ENCODE measurements at places on chromosomes 4 and X.

GRCh38 chr4:2914256-2915126 is 48.7 kb downstream of the NOP14 start:
- no peak overlapping the region for H3K27ac ChIP-seq
- H3K27me3 ChIP-seq, result no peaks in the 10 kb centered on the region
- no peaks in the 10 kb centered on the region for H3K4me1 ChIP-seq
- no peak overlapping the region for H3K4me3 ChIP-seq

GRCh38 chr4:14465507-14465906 is 536.8 kb upstream of the CPEB2 start:
- H3K27ac ChIP-seq, result no peak overlapping the region
- H3K36me3 ChIP-seq, result no peaks in the 10 kb centered on the region
- no peaks in the 10 kb centered on the region for H3K27me3 ChIP-seq

- no peaks in the 10 kb centered on the region for H3K4me1 ChIP-seq
- H3K4me3 ChIP-seq, result no peak overlapping the region
- H3K27me3 ChIP-seq, result no peaks in the 10 kb centered on the region
These were observed 172.8 kb upstream of the APOOL start for GRCh38 chrX:84830836-84831235.

- no peak for DNase-seq
- no peak overlapping the region for H3K27ac ChIP-seq
- H3K36me3 ChIP-seq, result no peaks in the 10 kb centered on the region
- H3K4me1 ChIP-seq, result no peaks in the 10 kb centered on the region
- H3K27me3 ChIP-seq, result no peaks in the 10 kb centered on the region
These were observed 93.8 kb downstream of the SLC10A6 start for GRCh38 chr4:86755388-86755787.

DNA sequence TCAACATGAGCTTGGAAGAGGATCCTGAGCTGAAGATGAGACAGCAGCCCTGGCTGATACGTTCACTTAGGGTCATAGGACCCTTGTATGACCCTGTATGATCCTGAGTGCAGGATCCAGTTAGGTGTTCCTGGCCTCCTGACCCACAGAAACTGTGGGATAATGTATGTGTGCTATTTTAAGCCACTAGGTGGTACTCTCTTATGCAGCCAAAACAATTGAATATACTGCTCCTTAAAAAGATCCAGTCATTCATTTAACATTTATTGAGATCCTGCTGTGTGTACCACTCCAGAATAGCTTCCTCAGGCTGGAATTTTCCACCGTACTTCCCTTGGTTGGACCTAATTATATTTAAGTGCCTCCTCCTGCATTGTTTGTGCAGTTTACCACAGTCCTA is 167.1 kb downstream of the AMELX start:
- H3K27ac ChIP-seq, result no peak overlapping the region
- H3K4me1 ChIP-seq, result no peaks in the 10 kb centered on the region
- no peaks in the 10 kb centered on the region for H3K36me3 ChIP-seq
- H3K4me3 ChIP-seq, result no peak overlapping the region
- DNase-seq, result no peak

GRCh38 chr4:88757776-88758175 is 60.1 kb upstream of the NAP1L5 start:
- H3K27me3 ChIP-seq, result no peaks in the 10 kb centered on the region
- H3K4me1 ChIP-seq, result no peaks in the 10 kb centered on the region
- H3K36me3 ChIP-seq, result peaks cover 11% of the 10 kb centered on the region
- DNase-seq, result no peak

- H3K4me1 ChIP-seq, result no peaks in the 10 kb centered on the region
- H3K36me3 ChIP-seq, result no peaks in the 10 kb centered on the region
- H3K27ac ChIP-seq, result no peak overlapping the region
- H3K27me3 ChIP-seq, result peaks cover 53% of the 10 kb centered on the region
These were observed 810 bp upstream of the SOX3 start for GRCh38 chrX:140505421-140506337.
